ENCODE measurements at places on chromosomes 2 and 18. TPM values are rescaled to one million over a fixed set of nuclear protein-coding genes. Genes with fewer than 3 reads are reported as not detected.

DSC1 gene
- total RNA-seq = not detected

RPRM gene
- total RNA-seq = not detected

ANKRD29 gene
- not detected for total RNA-seq

SPDYA gene
- total RNA-seq = 1.6 TPM

CD8B2 gene
- total RNA-seq = 7.0 TPM

CHRND gene
- not detected for total RNA-seq

REG1B gene
- not detected for total RNA-seq

AMMECR1L gene
- 13.3 TPM for total RNA-seq

LDLRAD4 gene
- total RNA-seq = 44.5 TPM

FRZB gene
- not detected for total RNA-seq

PLGLB1 gene
- 4.4 TPM for total RNA-seq

RFX8 gene
- total RNA-seq = 1.0 TPM

SOWAHC gene
- 0.09 TPM for total RNA-seq

IFIH1 gene
- 66.8 TPM for total RNA-seq

SCN1A gene
- total RNA-seq = not detected

GKN2 gene
- not detected for total RNA-seq

IL1B gene
- not detected for total RNA-seq

CTIF gene
- 5.7 TPM for total RNA-seq

Measured in activated CD8-positive, alpha-beta memory T cell treated with anti-CD3 and anti-CD28 coated beads, Interleukin-2, amount 10 ng/mL, durations not matched to agents 7 days and 5 days (primary cell).